Stimulated activated CD4-positive, alpha-beta T cell treated with anti-CD3 and anti-CD28 coated beads, Interleukin-4, amount 100 ng/mL, for 1 hour (primary cell): ENCODE measurements at places on chromosomes 5 and 9.

DNA sequence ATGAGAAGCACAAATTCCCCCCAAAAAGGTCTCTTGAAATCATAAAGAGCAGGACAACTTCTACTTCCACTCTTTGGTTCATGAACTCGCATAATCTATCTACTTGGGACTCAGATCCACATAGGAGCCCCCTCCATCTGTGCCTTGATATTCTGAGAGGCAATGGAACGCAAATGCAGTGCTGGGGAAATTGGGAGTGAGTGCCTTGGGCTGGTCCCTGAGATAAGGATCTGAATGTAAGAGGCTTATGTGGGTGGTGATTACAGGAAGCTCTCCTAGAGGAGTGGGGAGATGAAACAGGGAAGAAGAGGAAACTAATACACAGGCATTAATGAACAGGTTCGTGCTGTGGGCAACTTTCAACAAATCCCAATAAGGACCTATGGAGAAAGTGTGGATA is 285.6 kb downstream of the RASEF start:
- no peak for DNase-seq

DNA sequence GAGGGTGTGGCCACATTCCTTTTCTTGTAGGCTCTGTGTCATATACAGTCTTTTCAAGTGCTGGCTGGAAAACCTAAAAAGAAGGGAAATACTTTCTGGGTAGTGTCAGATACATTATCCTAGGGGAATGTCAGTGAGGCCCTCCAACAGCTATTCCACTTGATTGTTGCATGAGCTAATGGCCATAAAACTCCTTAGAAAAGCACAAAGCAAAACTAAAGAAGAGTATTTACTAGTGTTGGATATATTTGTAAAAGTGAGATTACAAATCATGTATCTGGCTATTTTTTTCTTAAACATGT is 829 bp downstream of the ANXA1 start:
- DNase-seq, result no peak

GRCh38 chr9:113654605-113655428 is 191.3 kb downstream of the RGS3 start:
- DNase-seq, result no peak

- DNase-seq, result no peak
Measured at GRCh38 chr9:77020413-77021290, 1.2 kb downstream of the FOXB2 start.

DNA sequence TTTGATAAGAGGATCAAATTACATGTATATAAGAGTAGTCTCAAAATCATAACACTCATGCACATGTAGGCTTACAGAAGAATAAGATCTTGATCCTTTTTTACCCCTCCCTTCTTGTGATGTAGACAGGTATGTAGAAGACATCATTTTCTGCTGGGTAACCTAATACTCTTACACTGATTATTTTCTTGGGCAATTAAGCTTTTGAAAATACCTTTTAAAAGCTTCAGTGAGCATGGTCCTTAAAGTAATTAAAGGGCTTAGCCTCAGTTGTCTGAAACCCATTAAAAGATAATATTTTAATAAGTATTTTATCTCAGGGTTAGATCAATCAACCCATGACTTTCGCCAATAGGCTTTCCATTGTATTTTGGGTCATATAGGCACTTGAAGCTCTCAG is 50.6 kb downstream of the ALDH1A1 start:
- DNase-seq, result no peak

DNA sequence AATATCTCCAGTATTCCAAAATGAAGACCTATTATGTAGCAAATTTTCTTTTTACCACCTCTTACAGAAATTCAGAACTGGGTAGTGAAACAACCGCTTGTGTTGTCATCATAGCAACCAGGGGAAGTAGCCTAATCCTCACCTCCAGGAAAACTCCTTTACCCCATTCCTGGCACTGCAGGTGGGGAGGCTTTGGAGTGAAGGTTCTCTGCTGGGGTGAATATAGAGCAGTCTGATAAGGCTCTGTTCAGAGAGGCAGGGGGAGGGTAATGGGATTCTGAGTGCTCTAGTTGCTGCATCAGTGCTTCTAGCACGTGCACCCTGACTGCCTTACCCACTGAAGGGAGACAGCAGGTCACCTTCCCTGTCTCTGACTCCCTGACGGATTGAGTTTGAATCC is 116.2 kb downstream of the MAN2A1 start:
- DNase-seq, result no peak

GRCh38 chr5:102138243-102138653 is 157.8 kb downstream of the SLCO4C1 start:
- no peak for DNase-seq

- no peak for DNase-seq
Measured at GRCh38 chr9:92275541-92275940, 18.0 kb downstream of the IARS1 start.

GRCh38 chr9:121966706-121967105 is 126.4 kb downstream of the TTLL11 start:
- no peak for DNase-seq

GRCh38 chr5:29378104-29378503 is 1815.4 kb upstream of the CDH6 start:
- no peak for DNase-seq

DNA sequence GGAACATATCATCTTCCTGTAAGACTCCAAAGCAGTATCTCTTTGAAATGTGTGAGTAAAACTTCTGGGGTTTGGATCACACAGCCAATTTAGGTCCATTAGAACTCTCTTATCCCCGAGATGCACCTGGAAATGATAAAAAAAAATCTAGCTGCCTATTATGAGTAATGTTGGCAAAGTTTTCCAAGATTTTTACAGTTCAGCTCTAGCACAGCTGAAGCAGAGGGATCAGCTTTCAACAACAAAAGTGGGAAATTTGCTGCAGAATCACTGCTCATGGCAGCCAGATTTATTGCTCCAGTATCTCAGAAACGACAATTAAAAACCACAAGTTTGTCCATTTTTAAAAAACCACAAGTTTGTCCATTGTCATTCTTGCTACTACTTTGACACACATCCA is 292.2 kb downstream of the IRX2 start:
- no peak for DNase-seq

DNA sequence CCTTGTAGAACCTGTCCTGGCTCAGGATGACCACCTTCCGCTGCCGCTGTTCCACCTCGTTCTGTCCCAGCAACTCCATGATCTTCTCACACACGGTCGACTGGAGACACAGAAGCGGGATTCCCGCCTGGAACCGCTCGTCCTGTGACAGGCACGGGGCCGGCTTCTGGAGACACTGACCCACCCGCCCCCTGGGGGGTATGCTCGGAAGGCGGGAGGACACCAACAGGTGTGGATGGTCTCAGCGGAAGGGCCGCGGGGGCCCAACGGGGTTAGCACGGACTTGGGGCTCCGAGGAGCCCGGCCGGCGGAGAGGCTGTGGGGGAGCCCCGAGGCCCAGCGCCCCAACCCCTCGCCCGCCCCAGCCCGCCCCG is 530 bp downstream of the UCK1 start:
- DNase-seq, result peak; percentile 26

- no peak for DNase-seq
Measured at GRCh38 chr5:39815711-39816110, 390.9 kb upstream of the DAB2 start.

- DNase-seq, result no peak
Measured at GRCh38 chr9:4027606-4028005, 272.3 kb downstream of the GLIS3 start.

- no peak for DNase-seq
Measured at GRCh38 chr5:55225346-55225745, 1.8 kb downstream of the MCIDAS start.

- no peak for DNase-seq
Measured at GRCh38 chr5:167819406-167819805, 472.0 kb upstream of the WWC1 start.

GRCh38 chr9:107632661-107633060 is 143.1 kb upstream of the KLF4 start:
- DNase-seq, result no peak

- no peak for DNase-seq
Measured at GRCh38 chr9:92607773-92608172, 62.2 kb downstream of the IPPK start.

DNA sequence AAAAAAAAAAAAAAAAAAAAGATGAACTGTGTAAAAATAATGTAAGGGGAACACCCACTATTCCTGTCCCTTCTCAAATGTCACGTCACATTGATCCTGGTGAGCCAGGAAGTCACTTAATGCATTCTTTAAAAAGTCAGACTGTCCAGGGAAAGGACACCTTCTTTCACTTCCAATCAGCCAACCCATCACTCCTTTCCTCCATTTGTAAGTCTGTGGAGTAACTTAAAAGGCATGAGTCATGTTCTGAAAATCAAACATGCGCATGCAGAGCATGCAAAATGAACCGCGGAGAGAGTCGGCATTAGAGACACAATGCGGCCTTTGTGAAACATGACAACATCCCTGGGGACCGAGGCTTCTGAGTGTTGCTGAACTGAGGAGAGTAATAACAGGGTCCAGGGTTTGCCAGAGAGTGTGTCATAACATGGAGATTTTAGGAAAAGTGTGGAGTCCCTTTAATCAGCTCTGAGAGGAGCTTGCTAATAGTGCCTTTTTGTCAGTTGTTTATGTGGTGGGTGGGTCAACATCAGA is 77.6 kb upstream of the SEMA6A start:
- no peak for DNase-seq

GRCh38 chr5:72922422-72922821 is 33.4 kb upstream of the FCHO2 start:
- DNase-seq, result no peak

DNA sequence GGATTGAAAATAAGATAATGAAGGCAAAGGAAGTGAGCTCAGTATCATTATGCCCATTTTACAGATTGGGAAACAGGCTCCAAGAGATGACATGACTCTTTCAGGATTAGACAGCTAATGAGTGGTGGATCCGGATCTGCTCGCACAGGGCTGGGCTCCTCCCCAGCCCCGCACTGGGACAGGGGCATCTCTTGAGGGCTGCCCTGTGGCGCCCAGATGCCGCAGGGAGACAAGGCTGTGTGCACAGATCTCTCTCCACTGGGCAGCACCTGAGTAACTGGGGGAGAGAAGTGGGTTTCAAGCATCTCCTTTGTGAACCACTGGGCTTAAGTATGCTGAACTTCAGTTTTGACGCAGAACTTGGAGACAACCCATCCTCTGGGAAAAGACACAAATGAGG is 43.9 kb downstream of the ADAMTS2 start:
- DNase-seq, result no peak

DNA sequence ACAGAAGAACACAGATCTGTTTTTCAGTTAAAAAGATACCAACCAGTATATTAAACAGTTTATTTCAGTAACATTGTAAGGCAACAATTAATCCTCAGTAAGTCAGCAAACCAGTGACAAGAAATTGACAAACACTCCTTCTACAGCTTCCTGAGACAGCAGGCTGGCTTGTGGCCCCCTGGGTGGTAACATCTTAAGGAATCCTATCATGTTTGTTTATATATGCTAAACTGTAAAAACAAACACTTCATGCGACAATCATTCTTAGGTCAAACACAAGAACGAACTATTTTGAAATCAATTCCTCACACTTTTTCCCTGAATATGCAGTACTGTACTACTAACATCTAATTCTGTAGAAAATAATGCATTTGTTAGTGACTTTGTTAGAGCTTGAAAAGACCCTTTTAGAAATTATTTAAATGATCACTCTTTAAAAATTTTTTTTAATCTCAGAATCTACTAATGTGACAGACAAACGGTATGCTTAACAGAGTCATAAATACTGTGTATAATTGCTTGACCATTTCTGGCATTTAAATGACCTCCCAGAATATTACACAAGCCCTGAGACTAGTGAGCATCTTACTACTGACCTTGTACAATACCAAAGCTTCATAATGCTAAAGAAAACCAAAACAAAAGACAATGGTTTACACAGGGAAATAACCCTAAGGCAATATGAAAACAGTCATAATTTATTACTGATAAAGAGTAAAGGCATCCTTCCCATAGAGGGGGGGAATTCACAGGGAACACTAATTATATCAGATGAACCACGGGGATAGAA is 48.2 kb downstream of the ERMP1 start:
- DNase-seq, result no peak

DNA sequence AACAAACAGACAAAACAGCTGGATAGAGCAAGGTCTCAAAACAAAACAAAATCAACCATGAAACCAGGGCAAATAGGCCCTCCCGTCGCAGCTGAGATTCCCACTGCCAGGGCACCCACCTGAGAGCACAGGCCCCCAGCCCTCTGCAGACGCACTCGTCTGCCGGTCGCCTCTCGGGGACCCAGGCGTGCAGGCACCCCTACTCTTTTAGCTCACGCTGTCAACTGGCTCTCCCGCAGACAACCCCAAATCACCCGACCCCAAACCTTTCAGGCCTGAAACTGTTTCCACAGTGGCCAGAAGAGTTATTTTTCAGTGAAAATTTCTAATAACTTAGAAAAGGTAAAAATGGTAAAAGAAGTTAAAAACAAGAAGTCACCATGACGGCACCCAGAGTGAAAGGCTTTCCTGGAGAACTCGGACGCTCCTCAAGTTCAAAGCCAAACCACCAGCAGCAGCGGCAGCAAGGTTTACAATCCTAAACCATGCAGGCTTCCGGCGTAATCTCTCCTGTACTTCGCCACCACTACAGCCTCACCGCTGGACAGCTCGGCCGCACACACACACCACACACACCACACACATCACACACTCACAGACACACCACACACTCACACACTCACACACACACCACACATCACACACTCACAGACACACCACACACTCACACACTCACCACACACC is 1.9 kb upstream of the UBE2QL1 start:
- no peak for DNase-seq

- no peak for DNase-seq
Measured at GRCh38 chr5:179262126-179262920, 82.9 kb downstream of the ADAMTS2 start.

DNA sequence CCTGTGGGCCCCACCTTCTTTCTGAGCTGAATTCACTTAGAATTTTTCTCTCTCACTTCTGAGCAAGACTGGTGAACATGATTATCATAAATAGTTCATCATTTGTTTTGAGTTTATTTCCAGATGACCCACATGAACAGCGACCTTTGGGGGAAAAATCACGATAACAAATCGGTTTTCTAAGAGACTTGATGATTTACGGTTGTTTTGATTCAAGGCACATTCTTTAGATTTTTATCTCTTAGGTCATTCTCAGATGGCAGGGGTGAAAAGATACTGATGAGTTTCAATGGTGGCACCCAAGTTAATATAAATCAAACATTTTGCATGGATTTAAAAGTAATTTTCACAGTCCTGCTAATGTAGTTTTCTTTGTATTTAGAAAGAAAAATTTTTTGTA is 95.1 kb downstream of the DMXL1 start:
- no peak for DNase-seq

DNA sequence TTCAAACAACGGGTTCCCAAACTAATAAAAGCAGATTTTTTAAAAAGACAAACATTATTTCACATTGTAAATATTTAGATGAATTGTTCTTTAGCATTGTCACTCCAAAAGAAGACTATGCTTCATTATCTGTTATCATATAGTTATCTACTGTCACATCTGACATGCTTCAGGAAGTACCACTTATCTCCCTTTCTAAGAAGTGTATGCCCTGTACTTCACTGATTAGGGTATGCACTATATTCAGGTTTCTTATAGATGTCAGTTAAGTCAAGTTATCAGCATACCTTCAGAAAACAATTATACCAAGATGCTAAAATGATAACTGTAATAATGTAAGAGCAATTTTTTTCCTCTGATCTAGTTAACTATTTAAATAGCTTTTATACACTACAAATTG is 40.4 kb downstream of the LMBRD2 start:
- DNase-seq, result no peak
